ENCODE measurements at places on chromosomes 16 and 17.

- DNase-seq, result no peak
These were observed 23.3 kb downstream of the MEAK7 start for GRCh38 chr16:84481051-84481735.

- DNase-seq, result no peak
These were observed 65.6 kb upstream of the HS3ST4 start for GRCh38 chr16:25626172-25626571.

DNA sequence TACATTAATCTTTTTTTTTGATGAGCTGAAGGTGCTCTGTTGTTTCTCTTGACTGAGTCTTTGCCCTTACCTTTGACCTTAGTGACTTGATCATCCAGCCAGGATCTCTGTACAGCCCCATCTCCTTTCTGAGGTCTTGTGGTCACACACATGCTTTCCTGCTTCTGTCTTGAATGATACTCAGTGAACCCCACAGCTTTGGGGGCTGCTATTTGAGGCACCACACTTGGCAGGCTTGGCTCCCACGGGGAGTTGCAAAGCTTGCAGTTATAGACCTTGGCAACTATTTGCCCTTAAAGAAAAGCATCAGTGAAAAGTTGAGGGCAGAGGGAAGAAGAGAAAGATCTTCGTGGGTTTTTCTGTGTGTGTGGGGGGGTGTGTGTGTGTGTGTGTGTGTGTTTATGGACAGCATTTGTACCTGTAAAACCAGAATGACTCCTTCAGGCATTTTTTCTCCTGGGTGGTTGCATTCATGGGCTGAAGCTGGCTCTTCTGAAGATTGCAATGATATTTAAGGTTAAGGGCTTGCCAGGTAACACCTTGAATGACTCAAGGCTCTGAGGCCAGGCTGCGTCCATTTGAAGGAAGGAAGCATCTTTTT, 101.6 kb downstream of the MSI2 start:
- DNase-seq, result no peak

- no peak for DNase-seq
These were observed 91.5 kb downstream of the UTP18 start for GRCh38 chr17:51351890-51352289.

DNA sequence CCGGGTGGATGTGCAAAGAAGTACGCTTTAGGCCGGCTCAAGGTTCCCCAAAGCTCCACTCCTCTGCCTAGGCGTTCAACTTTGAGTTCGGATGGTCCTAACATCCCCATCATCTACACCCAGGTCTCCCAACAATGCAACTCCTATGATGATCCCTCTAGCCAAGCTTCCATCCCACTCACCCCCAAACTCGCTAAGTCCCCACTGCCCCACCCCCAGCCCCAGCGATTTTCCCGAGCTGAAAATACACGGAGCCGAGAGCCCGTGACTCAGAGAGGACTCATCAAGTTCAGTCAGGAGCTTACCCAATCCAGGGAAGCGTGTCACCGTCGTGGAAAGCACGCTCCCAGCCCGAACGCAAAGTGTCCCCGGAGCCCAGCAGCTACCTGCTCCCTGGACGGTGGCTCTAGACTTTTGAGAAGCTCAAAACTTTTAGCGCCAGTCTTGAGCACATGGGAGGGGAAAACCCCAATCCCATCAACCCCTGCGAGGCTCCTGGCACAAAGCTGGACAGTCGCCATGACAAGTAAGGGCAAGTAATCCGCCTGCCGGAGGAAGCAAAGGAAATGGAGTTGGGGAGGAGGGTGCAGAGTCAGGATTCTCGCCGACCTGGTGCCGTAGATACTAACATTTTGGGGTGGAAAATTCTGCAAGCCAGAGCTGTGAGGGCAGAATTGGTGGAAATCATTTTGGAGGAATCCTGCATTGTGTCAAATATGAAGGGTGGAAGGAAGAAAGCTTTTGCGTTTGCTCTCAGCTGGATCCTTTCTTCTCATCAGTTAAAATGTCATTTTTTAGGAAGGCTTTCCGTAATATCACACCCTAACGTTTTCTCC, at the start of gene TP53:
Gene TP53 (minus strand): TSS at position 419 of the 836 bp plus-strand sequence. CDS start 10,896 bp downstream, outside the sequence.
- DNase-seq, result peak; percentile 89

- no peak for DNase-seq
These were observed 22.3 kb downstream of the NPTX1 start for GRCh38 chr17:80453998-80454556.

GRCh38 chr16:87295259-87295658, 21.9 kb downstream of the C16orf95 start:
- no peak for DNase-seq

DNA sequence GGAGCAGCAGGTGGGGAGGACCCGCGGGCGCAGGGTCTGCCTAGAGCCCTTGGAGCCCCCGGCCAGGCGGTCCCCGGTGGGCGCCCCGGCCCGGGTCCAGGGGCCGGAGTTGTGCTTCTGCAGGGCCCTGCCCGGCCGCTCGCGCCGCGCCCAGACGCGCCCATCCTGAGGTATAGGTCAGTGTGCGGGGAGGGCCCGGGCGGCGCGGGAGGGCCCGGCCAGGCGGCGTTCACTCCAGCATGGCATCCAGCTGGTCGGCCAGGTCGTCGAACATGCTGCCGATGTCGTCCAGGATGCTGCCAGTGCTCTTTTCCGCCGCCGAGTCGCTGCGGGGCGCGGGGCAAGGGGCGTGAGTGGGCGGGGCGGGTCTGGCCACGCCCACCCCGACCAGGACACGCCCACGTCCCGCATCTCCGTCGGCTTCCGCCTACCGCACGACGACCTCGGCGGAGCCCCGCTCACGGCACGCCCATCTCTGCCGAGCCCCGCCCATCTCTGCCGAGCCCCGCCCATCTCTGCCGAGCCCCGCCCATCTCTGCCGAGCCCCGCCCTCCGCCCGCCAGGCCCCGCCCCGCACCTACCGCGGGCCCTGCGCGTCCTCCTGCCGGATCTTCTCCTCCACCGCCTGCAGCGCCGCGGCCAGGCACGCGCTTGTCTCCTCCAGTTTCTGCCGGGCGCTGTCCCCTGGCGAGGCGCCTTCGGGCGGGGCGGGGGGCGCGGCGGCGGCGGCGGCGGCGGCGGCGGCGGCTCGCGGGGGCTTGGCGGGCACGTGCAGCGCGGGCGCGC, 17.9 kb downstream of the CASKIN1 start:
- peak; percentile 24 for DNase-seq

DNA sequence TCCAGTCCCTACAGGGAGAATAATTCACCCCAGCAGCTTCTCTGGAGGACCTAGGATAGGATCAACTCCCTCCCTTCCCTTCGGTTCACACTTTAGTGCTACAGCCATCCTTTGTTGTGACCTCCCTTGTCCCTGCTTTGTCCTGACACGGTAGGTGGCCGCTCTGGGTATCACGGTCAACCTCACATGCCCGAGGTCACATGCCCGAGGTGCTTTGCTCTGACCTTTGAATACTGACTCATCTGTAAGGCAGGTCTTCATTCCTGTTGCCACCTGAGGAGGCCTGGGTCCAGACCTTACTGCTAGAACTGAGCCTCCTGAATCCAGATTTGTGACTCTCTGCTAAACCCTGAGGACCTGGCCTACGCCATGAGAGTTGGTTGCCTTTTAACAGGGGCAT, 19.7 kb downstream of the ALKBH5 start:
- no peak for DNase-seq

GRCh38 chr17:3691617-3692067, 4.3 kb downstream of the P2RX5 start:
- DNase-seq, result no peak

- DNase-seq, result no peak
These were observed 1.0 kb downstream of the SDK2 start for GRCh38 chr17:73643001-73643851.

- DNase-seq, result no peak
These were observed 644 bp downstream of the QRICH2 start for GRCh38 chr17:76307299-76307965.

DNA sequence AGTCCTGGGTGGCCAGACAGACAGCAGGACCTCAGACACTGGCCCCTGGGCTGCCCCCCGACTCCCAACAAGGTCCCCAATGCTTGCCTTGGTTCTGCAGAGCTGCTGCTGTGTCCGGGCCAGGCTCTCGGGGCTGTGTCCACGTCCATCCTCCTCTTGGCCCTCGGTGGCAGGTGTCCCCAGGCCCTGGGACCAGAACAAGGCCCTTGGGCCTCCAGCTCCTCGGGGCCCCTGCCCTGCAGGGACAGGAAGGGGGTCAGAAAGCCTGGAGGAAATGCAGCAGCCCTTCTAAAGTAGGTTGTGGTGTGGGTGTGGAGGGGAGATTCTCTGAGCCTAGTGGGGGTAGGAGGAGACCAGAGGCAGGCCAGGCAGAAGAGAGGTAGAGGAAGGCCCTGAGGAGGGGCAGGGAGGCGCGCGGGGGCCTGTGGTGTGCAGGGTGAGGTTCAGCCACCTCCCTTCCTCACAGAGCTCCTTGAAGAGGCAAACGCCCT, 2.5 kb upstream of the AXIN1 start:
- DNase-seq, result peak; percentile 55

- DNase-seq, result no peak
These were observed 12.9 kb downstream of the TRPV2 start for GRCh38 chr17:16428098-16428882.

DNA sequence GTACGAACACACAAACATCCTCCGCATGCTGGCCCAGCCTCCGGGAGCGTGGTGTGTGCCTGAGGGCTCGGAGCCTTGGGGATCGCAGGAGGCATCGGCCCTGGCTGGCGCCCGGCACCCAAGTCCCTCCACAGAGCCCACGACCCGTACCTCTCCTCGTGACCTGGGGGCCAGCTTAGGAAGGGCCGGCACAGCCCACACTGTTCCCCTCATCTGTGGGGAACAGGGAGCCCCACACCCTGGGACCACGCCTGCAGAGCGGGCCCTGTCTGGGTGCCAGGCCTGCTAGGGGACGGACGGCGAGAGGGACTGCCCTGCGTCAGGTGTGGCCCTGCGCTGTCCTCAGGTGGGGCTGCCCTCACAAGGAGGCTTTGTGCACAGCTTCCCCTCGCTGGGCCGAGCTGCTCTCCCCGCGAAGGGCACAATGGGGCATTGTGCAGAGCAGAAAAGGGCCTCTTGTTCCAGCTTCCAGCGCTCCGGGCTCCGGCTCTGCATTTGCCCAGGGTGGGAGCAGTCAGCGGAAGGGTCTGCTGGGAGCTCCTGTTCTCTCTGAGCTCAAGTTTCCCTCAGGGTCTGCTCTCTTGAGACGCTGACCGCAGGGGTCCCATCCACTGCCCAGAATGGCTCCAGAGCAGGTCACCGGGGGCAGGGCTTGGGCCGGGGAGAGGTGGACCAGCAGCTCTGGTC, 1.7 kb upstream of the LMF1 start:
- no peak for DNase-seq

DNA sequence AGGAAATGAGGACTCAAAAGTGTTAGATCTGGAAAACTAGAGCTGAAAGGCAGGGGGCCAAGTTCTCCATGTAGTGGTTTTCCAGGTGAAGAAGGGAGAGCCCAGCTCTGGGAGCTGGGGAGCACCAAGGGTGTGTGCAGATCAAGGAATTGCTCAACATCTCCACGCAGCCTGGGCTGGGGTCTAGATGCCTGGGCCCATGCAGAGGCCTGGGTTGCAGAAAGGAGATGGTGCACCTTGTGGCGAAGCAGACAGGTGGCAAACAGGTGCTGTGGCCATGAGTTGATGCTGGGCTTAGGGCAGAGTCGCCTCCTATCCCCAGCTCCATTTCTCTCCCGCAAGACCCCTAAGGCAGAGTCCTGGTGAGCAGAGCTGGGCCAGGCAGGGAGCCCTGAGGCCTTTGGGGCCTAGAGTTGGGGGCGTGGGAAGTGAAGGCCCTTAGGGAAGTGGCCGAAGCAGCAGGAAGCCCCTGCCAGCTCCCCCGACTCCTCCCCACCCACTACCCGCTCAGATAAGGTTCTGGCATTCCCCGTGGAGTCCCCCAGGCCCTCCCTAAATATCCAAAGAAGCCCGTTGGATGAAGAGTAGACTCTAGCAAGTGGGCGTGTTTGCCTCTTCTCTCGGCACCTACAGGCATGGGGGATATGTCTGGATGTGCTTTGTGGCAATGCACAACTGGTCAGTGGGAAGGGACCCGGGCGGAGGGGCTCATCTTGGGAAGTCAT, 777 bp downstream of the FOXN1 start:
- DNase-seq, result no peak

DNA sequence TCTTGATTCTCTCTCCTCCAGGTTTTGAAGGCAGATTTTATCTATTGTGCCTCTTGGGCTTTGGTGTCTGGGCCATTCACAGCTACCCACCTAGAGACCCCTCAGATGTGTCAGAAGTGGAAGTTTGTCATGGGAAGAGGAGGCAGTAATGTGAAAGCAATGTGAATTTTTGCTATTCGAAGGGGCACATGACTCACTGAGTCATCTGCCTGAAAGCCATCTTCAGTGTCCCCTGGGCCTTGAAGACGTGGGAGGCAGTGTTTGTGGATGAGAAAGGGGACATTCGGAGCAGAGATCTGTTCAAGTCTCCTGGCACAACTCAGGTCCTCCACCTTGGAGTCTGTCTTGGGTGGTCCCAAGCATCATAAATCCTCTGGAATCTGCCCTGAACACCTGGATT, 530.2 kb downstream of the NPIPA7 start:
- no peak for DNase-seq

DNA sequence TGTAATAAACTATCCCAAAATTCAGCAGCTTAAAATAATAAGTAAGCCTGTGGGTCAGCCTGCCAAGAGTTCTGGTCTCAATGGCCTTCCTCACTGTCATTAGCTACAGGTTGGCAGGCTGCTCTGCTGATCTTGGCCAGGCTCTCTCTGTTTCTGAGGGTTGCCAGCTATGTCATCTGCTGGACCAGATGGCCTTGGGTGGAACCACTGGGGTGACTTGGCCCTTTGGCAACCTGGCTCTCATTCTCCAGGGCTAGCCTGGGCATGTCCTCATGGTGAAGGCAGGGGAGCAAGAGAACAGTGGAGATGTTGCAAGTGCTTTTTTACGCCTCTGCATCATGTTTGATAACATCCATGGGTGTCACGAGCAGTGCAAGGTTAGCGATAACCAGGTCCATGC, 13.9 kb downstream of the ITGAM start:
- DNase-seq, result no peak

DNA sequence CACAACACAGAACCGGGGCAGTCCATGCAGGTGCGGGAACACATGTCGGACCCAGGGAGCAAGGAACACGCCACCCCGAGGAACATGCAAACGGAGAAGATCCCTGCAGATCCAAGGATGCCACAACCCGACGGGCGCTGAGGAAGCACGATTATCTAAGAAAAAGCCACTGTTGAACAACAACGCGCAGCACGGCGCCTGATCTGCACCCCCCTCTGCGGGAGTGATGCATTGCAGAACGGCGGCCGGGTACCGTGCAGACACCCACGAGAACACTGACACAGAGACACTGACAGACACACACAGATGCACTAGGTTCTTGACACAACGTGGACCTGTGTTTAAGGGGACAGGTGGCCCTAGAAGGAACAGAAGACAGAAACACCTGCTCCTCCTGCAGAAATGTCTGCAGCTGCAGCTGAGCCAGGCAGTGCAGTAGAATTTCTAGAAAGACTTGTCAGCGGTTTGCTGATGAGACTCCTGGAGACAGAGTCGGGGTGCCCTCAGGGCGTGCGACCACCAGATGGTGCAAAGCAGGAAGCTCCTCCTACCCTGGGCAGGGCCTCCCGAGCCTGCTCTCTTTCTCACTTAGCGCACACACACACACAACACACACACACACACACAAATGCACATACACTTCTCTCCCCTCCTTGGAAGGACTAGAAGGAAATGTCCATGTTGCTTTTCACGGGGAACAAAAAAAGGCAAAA, 7.5 kb downstream of the NPTX1 start:
- no peak for DNase-seq
